Fibroblast of villous mesenchyme (primary cell): ENCODE measurements at places on chromosomes 5 and 9.

DNA sequence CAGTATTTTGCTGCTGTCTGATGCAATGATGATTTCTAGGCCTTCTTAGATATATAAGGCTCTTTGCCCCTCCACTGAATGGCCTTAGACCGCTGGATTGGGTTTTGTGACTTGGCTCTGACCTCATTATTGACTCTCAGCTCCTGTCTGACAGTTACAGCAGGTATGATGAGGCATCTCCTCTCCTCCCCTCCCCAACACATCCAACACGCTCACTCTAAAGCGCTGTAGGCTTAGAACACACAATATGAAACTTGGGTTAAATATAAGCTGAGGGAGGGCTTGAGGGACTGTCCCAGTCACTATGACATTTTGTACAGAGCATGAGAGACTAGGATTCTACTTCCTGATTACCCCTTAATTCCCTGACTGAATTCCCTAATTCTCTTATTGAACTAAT lies 18.8 kb upstream of the CER1 start:
- DNase-seq, result no peak

DNA sequence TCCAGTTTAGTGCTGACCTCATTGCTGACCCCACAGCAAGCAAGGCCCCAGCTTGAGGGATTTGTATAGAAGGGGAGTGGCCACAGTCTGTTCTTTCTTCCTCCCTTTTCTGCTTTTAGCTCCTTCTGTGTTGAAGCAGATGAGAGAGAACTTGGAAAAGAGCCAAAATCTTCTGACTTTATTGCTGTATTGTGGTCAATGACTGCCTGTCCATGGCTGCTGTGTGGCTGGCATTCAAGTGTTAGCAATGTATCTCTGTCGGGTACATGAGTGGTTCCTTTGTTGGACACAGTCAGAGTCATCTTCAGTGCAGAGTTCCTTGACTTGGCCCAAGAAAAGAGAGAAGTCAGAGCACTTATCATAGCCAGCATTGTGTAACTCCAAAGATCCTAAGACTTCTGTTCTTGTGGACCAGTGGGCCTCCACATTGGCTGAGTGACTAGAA lies 154.1 kb downstream of the LRRC70 start:
- no peak for DNase-seq

- no peak for DNase-seq
Observed at GRCh38 chr5:151088986-151089385, 8.2 kb upstream of the TNIP1 start.

GRCh38 chr5:73300337-73301207 lies 127.6 kb downstream of the TMEM174 start:
- no peak for DNase-seq

DNA sequence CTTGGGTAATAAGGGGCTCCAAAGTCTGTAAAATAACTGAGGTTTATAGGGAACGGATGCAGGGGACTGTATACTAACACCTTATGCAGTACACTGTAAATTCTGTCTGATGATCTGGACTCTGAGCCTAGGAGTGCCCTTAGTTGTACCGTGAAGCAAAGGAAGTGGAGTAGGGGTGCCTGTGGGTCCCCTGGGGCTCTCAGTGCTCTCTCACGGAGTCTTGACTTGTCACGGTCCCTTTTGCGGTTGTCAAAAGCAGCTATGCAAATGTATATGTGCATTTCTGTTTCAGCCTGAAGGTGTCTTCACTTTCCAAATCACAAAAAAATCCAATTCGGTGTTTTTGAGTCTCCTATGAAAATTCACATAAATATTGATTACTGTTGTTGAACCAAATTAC lies 17.8 kb downstream of the DMRT1 start:
- no peak for DNase-seq

DNA sequence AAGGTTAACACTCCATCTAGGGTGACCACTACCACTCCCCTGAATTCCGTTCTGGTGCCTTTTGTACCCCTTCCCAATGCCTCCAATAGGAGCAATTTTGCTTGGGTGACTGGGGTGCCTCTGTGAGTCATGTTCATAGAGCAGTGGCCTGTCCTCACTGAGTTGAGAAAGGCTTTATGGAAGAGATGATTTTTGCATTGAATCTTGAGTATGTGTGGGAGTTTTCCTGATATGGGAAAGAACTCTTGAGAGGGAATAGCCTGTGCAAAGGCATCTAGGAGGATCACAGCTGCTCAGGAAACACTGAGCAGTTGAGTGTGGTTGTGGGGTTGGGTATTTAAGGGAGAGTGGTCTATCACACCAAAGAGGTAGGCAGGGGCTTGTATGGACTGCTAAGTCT lies 16.2 kb downstream of the C9orf43 start:
- DNase-seq, result no peak

DNA sequence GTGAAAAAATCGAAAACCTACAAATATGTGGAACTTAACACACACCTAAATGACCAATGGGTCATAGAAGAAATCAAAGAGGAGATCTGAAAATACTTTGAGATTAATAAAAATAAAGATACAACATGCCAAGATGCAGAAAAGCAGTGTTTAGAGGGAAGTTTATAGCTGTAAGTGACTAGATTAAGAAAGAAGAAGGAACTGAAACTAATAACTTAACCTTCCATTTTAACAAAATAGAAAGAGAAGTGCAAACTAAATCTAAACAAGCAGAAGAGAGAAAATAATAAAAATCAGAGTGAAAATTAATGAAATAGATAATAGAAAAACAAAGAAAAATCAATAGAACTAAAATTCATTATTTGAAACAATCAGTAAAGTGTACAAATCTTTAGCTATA lies 103.0 kb upstream of the MAMDC2 start:
- no peak for DNase-seq

GRCh38 chr5:53303105-53303504 lies 177.3 kb upstream of the FST start:
- DNase-seq, result peak; percentile 62

DNA sequence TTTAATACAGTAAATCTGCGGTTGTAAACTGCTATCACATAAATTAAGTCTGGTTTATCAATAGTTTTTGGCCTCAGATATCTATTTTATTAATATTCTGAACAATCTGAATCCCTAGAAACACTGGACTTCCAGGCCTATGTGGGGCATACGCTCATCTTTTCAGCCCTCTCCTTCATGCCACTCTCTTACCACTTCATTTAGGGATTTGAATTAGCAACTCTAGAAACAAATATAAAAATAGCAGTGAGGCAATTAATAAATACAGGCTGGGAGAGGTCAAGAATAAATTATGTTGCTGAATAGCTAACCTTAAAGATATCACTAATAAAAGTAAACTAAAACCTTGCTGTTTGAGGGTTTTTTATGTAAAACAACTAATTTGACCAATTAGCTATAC lies 480.3 kb upstream of the CD180 start:
- DNase-seq, result no peak

- DNase-seq, result no peak
Observed at GRCh38 chr9:99561509-99561917, 260.2 kb upstream of the NR4A3 start.
